ENCODE measurements at places on chromosomes 7 and 10.

DNA sequence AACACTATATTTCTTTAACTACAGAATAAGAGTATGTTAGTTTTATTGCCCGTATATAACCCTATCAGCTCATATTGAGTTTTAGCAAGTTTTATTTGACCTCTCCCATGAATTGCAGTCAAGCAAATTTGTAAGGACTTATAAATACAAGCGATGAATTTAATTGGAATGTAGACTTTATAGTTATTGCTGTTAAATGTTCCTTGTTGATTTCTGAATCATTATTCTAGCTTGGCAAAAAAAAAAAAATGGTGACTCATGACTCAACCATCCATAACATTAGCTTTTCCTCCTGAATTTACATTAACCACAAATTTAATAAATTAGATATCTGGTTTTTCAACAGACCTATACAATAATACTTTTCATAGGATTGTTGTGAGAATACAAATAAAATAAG, 334.0 kb upstream of the LRRTM3 start:
- DNase-seq, result no peak

DNA sequence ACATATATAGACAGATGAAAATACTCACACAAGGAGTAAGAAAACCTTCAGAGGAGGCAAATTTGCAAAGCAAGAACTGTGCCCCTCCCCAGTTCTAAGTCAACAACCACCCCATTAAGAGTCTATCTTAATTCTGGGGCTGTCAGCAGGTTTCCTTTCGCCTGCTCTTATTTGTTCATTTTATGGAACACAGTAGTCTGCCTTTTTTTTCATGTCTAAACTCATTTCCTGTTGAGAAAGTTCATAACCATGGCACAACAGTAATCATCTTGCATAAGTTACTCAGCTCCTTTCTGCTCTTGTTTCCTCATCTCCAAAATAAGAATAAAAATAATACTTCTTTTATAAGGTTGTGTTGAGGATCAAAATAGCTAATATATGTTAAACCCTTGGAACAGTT, 25.8 kb upstream of the AMPH start:
- DNase-seq, result no peak

GRCh38 chr7:132590162-132590561, 13.9 kb upstream of the PLXNA4 start:
- no peak for DNase-seq

DNA sequence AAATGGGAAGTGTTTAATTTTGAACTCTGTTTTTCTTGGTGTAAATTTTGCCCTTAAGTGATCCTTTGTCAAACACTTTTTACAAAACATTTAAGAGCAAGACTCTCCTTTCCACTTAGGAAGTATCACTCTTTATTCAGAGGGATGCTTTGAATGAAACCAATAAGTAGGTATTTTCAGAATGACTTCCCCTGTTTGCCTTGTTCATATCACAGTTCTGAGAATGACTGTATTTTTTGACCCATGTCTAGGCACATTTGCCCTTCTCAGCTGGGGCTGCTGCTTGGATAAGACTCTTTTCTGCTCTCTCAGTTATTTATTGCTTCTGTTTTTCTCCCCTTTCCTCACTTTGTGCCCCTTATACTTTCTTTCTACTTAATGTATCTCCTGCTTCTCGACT, 98.2 kb downstream of the CCNY start:
- no peak for DNase-seq

DNA sequence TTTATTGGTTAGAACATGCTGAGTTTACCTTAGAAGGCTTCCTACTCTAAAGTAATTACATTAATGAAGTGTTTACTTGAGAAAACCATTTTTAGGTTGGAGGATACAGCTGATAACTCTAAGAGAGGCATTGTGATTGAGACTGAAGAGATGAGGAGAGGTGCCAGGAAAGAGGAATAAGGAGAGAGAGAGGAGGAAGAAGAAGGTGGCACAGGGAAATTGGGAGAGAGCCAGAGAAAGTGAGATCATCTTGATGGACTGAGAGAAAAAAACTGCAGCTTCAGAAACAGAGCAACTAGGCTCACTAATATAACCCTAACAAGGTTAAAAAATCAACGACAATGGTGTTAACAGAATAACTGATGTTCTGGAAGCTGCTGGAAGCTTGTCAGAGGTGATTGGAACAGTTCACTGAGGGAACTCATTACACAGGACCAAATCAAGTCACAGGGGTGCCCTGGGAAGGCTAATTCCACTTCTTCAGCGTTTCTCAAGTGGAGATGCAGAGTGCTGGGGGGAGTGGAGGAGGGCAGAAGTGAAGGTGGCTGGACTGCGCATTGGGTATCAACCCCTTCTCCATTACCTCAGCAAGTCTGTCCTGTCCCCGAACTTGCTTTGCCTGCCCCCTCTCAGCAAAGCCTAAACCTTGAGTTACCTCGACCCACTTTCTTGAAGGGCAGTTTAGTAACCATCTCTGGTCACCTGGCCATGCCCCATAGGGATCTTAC, 6.9 kb upstream of the SORBS1 start:
- no peak for DNase-seq

DNA sequence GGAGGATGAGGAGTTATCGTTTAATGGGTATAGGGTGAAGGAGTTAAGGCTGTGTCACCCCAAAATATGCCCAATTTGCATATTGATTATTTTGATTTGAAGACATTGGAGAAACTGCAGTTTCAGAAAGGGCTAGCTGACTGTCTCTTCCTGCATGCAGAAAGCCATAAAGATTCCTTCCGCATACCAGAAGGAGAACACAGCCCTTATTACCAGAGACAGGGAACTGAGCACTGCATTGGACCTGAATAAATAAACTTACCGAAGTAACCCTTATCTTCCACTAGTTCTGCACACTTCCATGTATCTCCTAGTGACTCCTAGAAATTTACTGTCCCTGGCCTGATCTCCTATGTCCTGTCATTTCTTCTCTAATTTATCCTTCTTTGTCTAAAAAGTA, 821.9 kb upstream of the AUTS2 start:
- DNase-seq, result no peak

GRCh38 chr7:47128700-47129099, 453.2 kb downstream of the TNS3 start:
- DNase-seq, result no peak

DNA sequence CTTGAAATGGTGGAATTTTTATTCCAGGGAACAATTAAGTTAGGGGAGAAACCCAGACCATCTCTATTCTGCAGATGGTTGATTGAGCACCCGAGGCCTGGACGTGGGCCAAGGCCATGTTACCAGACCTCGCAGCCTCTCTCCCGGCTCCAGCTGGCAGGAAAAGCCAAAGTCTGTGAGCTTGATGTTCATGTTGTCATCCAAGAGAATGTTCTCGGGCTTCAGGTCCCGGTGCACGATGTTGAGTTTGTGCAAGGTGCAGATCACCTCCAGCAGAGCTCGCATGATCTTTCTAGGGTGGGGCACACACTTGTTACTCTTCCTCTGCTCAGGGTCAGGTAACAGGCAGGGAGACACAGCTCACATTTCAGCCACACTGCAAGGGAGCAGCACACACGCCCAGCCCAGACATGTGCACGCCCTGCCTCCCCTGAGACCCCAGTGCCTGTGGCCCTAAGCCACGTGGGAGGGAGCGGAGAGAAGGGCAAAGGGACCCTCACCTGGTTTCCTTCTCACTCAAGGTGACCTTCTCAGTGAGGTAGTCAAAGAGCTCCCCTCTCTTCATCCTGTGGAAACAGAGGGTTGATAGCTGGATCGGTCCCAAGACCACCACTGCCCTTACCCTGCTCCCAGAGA, 9.5 kb downstream of the PHKG1 start:
- DNase-seq, result no peak

DNA sequence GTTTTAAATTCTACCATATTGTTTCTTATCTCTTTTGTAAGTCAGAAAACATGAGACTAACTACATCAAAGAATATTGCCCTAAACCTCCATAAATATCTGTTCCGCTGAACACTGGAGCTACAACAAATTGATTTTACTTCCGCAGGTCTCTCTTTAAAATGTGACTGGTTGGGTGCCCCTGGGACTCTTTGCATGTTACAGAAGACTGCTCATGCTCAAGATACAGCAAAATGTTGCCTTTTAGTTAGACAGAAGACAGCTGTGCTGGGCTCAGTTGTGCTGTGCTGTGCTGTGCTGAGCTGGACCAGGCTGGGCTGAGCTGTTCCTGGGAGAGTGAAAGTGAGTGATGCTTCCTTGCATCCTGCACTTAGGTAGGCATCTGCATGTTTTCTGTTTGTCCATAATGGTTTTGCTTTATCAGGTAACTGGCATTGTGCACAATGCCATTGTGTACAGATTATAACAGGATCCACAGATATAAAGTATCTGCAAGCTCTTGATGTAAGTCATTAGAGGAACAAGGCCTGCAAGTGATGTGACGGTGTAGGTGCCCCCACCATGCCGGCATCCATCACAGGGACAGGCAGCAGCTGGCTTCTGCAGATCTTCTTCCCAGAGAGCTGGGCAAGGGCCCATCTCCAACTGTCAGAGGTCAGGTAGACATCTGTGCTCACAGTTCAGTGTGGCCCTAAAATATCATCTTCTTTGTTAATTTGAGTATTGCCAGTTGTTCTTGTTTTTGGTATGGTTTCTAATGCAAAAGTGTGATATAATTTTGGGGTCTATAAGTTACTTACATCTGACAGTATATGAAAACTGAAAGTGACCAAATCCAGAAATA, 972.5 kb upstream of the CELF2 start:
- no peak for DNase-seq

GRCh38 chr7:80833289-80834268, 85.3 kb downstream of the SEMA3C start:
- no peak for DNase-seq

- no peak for DNase-seq
These were observed 26.0 kb upstream of the GLI3 start for GRCh38 chr7:42262964-42263363.

GRCh38 chr10:23157691-23158369, 34.3 kb upstream of the PTF1A start:
- no peak for DNase-seq

- no peak for DNase-seq
These were observed 152.5 kb upstream of the TNS3 start for GRCh38 chr7:47734287-47734948.

- DNase-seq, result no peak
These were observed 13.1 kb downstream of the CCSER2 start for GRCh38 chr10:84341538-84341856.

- DNase-seq, result no peak
These were observed 262.9 kb downstream of the PTPRN2 start for GRCh38 chr7:158324397-158325360.

DNA sequence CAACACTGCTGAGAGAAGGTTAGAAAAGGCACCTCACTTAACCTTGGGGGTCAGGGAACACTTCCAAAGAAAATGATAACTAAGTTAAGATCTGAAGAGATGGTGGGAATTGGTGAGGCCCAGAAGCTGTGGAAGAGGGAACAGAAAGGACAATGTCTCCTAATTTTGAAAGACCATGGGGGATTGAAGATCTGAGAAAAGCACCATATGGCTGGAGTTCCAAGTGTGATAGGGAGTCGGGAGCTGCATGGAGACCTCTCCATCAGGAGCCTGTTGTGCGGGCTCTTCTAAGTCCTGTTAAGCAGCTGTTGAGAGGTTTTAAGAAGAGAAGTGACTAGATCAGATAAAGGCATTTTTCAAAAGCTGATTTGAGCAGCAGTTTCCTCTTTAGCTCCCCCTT, 254.3 kb downstream of the CDK14 start:
- DNase-seq, result no peak

GRCh38 chr10:110822035-110822711, 49.6 kb upstream of the PDCD4 start:
- no peak for DNase-seq

DNA sequence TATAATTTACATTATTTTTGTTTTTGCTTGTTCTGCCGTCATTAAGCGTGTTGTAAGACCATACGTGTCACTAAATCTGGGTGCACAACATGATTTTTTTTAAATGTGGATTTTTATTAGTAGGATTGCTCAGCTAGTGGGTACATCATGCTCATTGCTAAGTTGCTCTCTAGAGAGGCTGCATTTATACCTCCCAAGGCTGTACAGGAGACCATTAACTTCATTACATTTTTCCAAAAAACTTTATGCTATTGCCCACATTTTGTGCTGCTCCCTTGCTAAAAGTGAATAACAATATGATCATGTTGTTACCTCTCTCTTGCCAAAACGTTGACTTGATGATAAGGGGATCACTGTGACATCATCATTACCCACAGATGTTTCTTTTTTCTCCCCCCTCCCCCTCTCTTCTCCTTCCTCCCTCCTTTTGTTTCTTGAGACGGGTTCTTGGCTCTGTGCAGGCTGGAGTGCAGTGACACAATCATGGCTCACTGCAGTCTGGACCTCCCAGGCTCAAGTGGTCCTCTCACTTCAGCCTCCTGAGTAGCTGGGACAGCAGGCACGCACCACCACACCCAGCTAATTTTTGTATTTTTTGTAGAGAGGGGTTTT, 65.1 kb downstream of the BMPR1A start:
- no peak for DNase-seq

DNA sequence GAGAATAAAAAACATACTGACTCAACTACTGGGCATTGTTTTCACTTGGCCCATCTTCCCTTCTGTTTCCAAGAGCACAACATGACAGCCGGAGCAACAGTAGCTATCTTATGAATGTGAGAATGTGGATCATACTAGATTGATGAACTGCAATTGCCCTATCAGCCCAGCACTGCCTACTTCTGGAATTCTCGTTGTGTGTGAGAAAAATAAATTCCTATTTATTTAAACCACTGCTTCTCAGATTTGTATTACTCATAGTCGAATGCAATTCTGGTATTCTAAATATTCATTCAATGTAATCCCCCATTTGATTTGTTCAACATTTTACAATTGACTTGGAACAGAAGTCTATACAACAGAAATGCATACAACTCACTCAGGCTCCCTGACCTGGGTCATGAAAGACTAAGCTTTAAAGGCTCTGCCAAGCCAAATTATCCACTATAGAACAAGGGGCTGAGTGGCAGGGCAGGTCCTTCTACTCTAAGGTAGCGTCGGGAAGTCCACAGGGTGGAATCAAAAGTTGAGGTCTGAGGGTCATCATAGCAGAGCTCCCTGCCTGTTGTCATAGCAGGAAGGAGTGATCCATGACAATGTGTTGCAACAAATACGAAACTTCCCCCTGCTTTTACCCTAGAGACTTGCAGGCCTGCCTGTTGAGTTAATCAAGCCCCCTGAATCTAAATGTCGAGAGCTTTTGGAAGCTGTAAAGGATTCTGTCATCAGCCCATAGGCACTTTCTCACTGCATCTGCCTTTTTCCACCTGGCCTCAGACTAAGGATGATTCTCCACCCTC, 12.4 kb upstream of the JAZF1 start:
- no peak for DNase-seq

GRCh38 chr10:84574102-84574501, 245.7 kb downstream of the CCSER2 start:
- DNase-seq, result no peak
